ENCODE measurements at places on chromosomes 12 and 14.
A peak's percentile ranks its signal among the peaks of the same experiment; 100 is the strongest.

- DNase-seq, result peak; percentile 70
Observed at GRCh38 chr14:99479906-99480869, at the start of gene SETD3. Gene SETD3 (minus strand): TSS chr14:99480859. CDS start chr14:99465805, 15,054 bp downstream.

- no peak for DNase-seq
Observed at GRCh38 chr14:90213099-90213748, 43.1 kb upstream of the PSMC1 start.

DNA sequence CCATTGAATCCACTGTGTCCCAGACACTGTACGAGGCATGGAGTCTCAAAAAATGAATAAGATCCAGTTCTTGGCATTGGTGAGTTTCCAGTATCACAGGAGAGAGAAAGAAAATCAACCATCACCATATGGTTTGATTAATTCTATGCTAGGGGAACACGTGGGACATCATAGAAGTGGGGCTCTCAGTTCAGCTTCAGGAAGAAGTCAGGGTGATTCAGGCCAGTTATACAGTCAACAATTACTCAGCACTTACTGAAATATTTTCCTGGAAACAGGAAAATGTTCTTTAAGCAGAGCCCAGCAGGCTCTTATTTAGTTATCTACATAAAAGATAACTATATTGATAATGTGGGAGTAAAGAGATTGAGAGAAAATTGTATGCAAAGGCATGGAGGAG, 407.2 kb downstream of the NOVA1 start:
- peak; percentile 21 for DNase-seq

- DNase-seq, result no peak
Observed at GRCh38 chr14:51661504-51661903, 9.8 kb downstream of the FRMD6 start.

- DNase-seq, result no peak
Observed at GRCh38 chr14:34099635-34100034, 148.8 kb upstream of the EGLN3 start.

- no peak for DNase-seq
Observed at GRCh38 chr14:60845523-60845922, 111.0 kb downstream of the MNAT1 start.

- DNase-seq, result no peak
Observed at GRCh38 chr14:54769951-54770863, 132.4 kb downstream of the GCH1 start.

- DNase-seq, result no peak
Observed at GRCh38 chr14:72599579-72600470, 294.1 kb downstream of the DPF3 start.

DNA sequence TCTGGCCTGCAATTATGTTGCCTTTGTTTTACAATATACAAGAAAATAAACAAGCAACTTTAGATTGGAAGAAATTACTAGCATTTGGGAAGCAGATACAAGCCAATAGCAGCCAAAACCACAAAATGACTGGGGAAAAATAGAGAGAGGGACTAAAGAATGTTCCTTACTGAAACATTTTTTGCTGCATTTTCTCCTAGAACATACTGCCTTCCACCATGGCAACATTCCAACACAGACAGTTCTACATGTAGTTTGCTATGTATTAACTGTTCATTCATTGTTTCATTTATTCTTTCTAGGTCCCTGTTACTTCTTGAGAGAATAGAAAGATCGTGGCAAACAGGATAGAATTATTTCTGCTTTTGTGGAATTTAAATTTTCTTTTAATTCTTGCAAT, 530.2 kb downstream of the RPS29 start:
- DNase-seq, result no peak

- no peak for DNase-seq
Observed at GRCh38 chr14:105173901-105174894, 5.6 kb upstream of the JAG2 start.

DNA sequence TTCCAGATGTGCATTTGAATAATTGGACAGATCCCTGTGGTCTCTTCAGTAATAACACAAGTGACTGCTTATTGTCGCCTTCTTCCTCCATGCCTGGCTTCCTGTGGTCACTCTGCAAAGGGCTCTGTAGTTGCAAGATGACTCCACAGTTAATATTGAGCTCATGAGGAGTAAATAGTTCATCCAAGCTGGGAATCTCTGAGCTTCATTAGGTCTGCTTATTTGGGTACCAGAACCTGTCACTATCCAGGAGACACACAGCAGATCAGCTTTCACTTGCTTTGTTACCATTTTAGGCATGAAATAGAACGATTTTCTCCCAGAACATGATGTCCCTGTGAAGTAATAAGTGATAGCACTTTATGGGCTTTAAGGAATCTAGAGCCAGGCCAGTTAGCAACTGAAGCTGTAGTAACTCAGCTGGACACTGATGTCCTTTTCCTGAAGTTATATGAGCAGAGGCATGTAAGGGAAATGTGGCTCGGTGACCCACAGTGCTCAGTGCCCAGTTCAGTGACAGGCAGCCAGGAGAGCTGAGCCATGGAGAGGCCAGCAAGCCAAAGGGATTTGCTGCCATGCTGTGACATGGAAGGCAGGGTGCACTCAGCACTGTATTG, 50.1 kb downstream of the CRADD start:
- no peak for DNase-seq

GRCh38 chr12:124463341-124463921, 104.0 kb downstream of the NCOR2 start:
- DNase-seq, result no peak

DNA sequence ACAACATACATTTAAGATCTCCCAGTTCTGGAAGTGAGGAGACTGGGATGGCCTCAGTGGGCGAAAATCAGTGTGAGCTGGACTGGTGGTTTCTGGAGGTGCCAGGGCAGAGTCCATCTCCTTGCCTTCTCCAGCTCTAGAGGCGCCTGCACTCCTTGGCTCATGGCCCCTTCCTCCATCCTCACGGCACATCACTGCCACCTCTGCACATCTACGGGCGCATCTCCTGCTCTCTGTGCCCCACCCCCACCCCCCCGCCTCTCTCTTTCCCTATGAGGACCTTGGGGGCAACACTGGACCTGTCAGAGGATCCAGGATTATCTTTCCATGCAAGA, 62.8 kb upstream of the DIO3 start:
- no peak for DNase-seq

DNA sequence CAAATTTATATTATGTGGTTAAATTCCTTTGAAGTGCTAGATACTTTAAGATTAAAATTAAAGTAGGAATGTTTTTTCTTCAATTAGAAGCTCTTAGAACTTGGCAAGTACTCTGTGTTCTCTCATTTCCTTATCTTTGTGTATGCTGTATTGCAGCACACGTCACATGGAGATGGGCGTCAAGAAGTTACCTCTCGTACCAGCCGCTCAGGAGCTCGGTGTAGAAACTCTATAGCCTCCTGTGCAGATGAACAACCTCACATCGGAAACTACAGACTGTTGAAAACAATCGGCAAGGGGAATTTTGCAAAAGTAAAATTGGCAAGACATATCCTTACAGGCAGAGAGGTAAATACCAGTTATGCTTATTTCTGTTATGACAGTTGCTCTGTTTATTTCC, 19.7 kb downstream of the MARK3 start:
- DNase-seq, result no peak

DNA sequence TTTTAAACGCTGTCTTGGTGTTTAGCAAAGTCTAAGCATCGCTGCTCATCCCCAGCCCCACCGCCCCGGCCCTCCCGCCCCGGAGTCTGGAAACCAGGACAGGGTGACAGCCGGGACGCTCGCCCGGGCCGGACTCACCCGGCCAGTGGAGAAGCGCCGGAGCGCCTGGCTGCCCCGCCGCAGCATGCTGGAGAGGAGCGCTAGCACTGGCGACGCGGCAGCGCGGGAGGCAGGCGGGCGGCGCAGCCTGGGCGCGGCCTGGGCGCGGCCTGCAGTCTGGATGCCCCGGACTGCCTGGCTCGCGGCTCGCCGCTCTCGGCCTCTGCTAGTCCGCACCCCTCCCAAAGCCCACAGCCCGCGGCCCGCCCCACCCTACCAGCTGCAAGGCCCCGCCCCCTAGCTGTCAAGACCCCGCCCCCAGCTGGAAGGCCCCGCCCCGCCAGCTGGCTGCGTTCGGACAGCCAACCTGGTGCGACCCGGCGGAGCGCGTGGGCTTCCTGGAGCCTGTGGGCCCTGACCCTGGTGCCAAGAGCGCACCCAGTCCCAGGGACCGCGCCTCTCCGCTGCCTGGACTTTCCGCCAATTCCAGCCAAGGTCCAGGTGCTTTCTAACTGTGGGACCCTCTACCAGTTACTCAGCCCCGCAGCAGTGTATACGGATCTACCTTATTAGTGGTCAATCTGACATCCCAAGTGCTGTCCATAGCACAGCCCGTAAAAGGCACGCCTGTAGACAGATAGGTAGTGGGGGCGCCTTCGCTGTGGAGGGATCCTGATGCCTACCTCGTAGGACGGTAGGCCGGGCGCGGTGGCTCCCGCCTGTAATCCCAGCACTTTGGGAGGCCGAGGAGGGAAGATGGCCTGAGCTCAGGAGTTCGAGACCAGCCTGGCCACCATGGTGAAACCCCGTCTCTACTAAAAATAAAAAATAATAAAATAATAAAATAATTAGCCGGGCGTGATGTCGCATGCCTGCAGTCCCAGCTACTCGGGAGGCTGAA, at the start of gene ALDH1L2:
TSS of gene ALDH1L2 (minus strand) at position 208 of the 1,000 bp plus-strand sequence. CDS start at position 186, 22 bp downstream.
- peak; percentile 83 for DNase-seq

DNA sequence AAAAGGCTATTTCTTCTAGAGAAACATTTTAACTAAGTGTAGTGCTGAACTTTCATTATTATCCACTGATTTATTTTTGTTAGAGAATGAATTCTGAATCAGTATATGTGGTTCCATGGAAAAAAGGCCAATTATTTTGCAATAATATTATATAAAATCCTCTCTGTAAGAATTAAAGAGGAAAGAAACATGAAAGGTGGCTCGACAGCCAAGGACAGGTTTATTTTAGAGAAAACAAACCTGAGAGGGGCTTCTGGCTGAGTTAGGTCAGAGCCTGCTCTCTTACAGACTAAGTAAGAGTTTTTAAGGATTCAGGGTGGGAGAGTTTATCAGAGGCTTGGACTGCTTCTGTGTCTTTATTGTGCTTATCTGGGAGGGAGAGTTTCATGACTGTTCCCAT, 46.7 kb upstream of the GUCY2C start:
- no peak for DNase-seq

GRCh38 chr14:99481745-99482099, 513 bp downstream of the CCNK start:
- peak; percentile 39 for DNase-seq

DNA sequence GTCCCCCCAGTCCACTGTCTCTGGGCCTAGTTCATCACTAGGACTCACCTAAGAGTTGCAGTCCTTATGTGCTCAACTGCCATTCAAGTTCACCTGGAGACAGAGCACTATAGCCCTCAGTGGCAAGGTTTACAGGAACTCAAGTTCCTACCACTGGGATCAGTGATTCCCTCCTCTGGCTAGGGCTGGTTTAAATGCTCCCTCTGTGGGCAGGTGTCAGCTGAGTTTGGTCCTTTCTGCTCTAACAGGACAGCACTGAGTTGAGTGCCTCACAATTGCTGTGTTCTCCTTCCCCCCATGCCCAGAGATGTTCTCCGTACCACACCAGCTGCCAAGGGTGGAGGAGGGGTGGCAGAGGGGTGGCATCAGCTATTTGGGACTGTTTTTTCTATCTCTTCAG, 20.8 kb upstream of the SAV1 start:
- no peak for DNase-seq
